Amygdala (tissue), 56 donors: ENCODE measurements at places on chromosomes 3 and 15.

DNA sequence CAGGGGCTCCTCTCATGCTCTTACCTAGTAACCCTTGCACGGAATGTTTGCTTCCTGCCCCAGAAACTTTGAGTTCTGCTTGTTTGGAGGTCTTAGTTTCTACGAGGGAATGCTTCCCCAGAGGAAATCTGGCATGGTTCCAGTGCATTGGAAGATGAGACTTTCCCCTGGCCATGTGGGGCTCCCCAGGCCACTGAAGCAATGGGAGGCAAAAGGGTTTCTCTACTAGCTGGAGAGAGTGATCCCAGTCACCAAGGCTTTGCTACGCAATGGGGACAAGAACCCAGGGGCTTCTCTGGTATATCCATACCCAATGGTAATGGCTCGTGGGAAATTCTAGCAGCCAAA, 44.2 kb upstream of the RPL32 start:
- DNase-seq = no peak

DNA sequence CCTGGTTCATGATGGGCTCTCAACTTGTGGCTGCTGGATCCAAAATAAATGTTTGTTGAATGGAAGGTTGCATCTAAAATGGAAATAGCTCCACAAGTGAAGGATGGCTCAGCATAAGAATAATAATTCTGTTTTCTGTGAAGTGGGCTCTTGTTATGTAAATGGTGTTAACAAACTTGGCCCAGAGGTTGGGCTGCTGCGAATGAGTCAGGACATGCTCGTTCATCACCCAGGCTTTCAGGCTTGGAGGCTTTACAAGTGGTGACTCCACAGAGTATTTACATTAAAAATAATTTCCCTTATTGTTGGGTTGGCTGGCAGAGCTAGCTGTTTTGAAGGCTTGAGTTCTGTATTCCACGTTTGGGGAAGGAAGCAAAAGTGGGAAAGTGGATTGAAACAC, 60.5 kb downstream of the ITGB5 start:
- DNase-seq = no peak

DNA sequence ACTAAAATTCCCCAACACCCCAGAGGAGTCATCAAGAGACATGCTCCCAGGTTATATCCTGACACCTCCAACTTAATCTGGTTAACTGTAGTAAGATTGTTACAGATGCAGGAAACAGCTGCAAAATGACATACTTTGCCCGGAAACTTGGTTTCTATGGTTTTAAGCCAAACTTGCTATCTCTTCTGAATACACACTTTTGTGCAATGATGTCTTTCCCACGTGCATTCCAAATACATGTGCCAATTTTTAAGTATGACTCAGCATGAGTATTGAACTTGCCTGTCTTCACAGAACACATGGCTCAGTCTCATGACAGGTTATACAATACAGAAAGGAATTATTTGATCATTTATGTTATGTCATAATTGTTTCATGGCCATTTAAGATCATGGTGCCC, 207.0 kb upstream of the DCBLD2 start:
- no peak for DNase-seq

- no peak for DNase-seq
Measured at GRCh38 chr15:31869686-31870307, 160.5 kb upstream of the CHRNA7 start.

- DNase-seq = no peak
Measured at GRCh38 chr3:66077973-66078372, 39.3 kb upstream of the MAGI1 start.

- no peak for DNase-seq
Measured at GRCh38 chr15:22930782-22931484, 49.2 kb downstream of the CYFIP1 start.
